ENCODE measurements at places on chromosomes 1 and 21.

GRCh38 chr1:229884765-229885164, 182.3 kb upstream of the GALNT2 start:
- DNase-seq: no peak
- no peak overlapping the region for H3K27ac ChIP-seq
- H3K36me3 ChIP-seq: no peaks in the 10 kb centered on the region
- no peak overlapping the region for H3K4me3 ChIP-seq
- no peaks in the 10 kb centered on the region for H3K4me1 ChIP-seq
- H3K27me3 ChIP-seq: no peaks in the 10 kb centered on the region

GRCh38 chr1:90210633-90211491, 216.0 kb downstream of the ZNF326 start:
- no peaks in the 10 kb centered on the region for H3K36me3 ChIP-seq
- no peak overlapping the region for H3K27ac ChIP-seq
- H3K27me3 ChIP-seq: no peaks in the 10 kb centered on the region
- DNase-seq: no peak
- H3K4me3 ChIP-seq: no peak overlapping the region

GRCh38 chr1:111618961-111619634, 491 bp upstream of the RAP1A start:
- H3K36me3 ChIP-seq: no peaks in the 10 kb centered on the region
- peak overlapping the region; percentile 95 for H3K4me3 ChIP-seq
- no peaks in the 10 kb centered on the region for H3K27me3 ChIP-seq
- H3K4me1 ChIP-seq: peaks cover 75% of the 10 kb centered on the region

- no peak overlapping the region for H3K27ac ChIP-seq
- H3K36me3 ChIP-seq: no peaks in the 10 kb centered on the region
- no peak overlapping the region for H3K4me3 ChIP-seq
- no peak for DNase-seq
Observed at GRCh38 chr1:3125546-3126368, 56.8 kb downstream of the PRDM16 start.

DNA sequence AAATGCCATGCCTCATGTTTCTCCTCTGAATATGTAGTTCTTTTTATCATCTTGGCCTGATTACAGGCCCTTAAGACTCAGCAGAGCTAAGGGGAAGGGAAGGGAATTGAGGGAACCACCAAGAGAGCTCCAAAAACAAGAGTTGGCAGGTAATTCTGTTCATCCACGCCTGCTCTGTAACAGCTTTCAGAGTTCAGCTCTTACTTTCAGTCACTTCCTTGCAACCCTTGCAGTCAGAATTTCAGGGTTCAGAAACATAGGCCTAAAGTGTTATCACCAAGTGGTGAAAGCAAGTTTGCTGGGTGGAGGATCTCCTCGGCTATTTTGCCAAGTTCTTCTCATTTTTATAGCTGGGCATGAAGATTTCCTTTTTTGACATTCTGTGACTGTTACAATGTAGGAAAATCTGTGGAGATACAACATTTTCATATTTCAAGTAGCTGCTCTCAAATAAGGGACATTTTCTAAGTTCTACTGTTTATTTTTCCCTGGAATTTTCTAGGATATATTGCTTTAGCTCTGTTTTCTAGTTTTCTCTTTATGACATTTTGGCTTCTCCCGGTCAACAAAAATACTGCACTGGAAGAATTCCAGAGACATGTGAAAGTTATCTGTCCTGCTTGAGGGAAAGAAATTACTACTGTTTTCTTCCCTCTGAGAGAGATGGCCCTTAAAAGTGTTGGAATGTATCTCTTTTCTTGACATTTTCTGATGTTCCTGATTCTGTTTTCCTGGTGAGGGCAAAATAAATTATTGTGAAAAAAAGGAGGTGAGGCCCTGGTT, 251.8 kb upstream of the ST6GALNAC5 start:
- no peaks in the 10 kb centered on the region for H3K27me3 ChIP-seq
- H3K4me1 ChIP-seq: no peaks in the 10 kb centered on the region
- DNase-seq: no peak
- no peak overlapping the region for H3K4me3 ChIP-seq
- no peaks in the 10 kb centered on the region for H3K36me3 ChIP-seq

DNA sequence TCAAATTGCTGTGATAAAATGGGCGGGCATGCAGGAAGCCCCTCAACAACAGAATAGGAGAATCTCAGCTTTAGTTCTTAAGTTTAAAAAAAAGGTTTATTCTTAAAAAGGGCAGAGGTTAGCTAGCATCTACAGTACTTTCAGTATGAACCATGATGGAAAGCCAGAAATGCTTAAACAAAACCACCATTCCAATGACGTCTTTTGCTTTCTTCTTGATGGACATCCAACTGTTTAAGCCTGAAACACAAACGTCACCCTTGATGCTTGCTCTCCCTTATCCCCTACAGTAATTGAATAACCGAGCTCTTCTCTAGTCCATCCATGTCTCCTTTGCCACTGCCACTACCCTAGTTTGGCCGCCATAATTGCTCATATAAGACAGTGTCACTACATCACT, 25.7 kb downstream of the TAF5L start:
- H3K4me3 ChIP-seq: no peak overlapping the region
- no peaks in the 10 kb centered on the region for H3K27me3 ChIP-seq
- no peak overlapping the region for H3K27ac ChIP-seq

GRCh38 chr1:20983297-20983889, 193.3 kb downstream of the EIF4G3 start:
- no peak for DNase-seq
- no peak overlapping the region for H3K4me3 ChIP-seq
- no peak overlapping the region for H3K27ac ChIP-seq
- H3K27me3 ChIP-seq: no peaks in the 10 kb centered on the region
- no peaks in the 10 kb centered on the region for H3K36me3 ChIP-seq
- no peaks in the 10 kb centered on the region for H3K4me1 ChIP-seq

DNA sequence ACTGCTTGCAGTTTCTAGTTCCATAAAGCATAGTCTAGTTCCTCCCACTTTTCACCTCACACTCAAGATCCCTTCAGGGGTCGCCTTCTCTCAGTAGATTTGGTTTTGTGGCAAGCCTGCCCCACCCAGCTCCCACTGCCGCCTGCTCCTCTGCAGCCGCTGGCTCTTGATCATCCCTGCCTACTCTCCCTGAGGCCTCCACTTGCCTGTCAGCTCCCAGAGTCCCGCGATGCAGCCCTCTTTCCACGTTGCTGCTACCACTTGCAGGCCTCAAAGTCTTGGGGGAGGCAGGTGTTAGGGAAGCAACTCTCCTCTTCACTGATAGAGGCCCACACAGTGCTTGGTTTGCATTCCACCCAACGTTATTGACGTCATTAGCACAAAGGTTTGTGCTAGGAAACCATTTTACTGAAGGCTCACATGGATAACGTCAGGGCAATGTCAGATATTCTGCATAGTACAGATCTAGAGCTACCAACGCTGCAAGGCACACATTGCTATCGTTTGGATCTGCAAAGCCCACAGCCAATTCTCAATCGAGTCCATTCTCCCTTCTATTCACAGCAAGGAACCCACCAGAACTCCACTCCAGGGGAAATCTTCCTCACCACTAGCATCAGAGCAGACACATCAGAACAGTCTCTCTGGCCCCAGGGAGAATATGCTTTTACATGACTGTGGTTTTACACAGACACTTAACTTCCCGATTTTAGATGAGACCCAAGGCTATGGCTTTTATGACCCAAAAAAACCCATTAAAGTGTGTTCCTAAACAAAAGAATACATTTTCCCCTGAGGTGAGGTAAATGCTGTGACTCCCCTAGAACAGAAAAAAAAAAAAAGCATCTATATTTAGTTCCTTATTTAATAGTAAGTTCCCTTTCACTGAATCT, 519.5 kb upstream of the CAMK1G start:
- H3K36me3 ChIP-seq: no peaks in the 10 kb centered on the region
- no peak overlapping the region for H3K4me3 ChIP-seq
- no peak overlapping the region for H3K27ac ChIP-seq
- no peaks in the 10 kb centered on the region for H3K27me3 ChIP-seq

DNA sequence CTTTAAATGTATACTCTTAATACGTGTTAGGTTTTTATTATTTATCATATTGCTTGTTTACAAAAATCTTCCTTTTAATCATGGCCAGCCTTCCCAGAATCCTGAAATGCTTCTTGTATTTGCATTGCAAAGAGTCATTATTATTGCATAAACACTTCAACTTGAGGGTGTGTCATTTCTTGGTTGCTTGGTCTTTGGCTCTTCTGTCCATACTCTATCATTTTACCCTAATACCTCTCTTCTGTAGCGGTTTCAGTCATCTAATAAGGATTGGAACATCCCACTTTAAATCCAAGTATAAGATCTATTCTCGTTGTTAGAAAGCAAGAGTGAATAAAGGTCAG, 200.6 kb upstream of the CACYBP start:
- peaks cover 17% of the 10 kb centered on the region for H3K4me1 ChIP-seq
- peak overlapping the region; percentile 89 for H3K4me3 ChIP-seq
- no peaks in the 10 kb centered on the region for H3K27me3 ChIP-seq
- H3K36me3 ChIP-seq: no peaks in the 10 kb centered on the region
- peak overlapping the region; percentile 82 for H3K27ac ChIP-seq

GRCh38 chr21:31897311-31897710, 24.5 kb downstream of the HUNK start:
- H3K4me3 ChIP-seq: no peak overlapping the region
- peaks cover 6% of the 10 kb centered on the region for H3K4me1 ChIP-seq
- H3K27me3 ChIP-seq: no peaks in the 10 kb centered on the region
- DNase-seq: no peak

- DNase-seq: no peak
- no peaks in the 10 kb centered on the region for H3K27me3 ChIP-seq
- peaks cover 4% of the 10 kb centered on the region for H3K4me1 ChIP-seq
- H3K4me3 ChIP-seq: no peak overlapping the region
- H3K27ac ChIP-seq: no peak overlapping the region
Observed at GRCh38 chr1:92909321-92909720, 51.9 kb downstream of the DIPK1A start.

GRCh38 chr1:25669781-25670567, 53.4 kb downstream of the MAN1C1 start:
- no peak for DNase-seq
- H3K4me1 ChIP-seq: peaks cover 87% of the 10 kb centered on the region
- H3K36me3 ChIP-seq: no peaks in the 10 kb centered on the region
- H3K27me3 ChIP-seq: no peaks in the 10 kb centered on the region

DNA sequence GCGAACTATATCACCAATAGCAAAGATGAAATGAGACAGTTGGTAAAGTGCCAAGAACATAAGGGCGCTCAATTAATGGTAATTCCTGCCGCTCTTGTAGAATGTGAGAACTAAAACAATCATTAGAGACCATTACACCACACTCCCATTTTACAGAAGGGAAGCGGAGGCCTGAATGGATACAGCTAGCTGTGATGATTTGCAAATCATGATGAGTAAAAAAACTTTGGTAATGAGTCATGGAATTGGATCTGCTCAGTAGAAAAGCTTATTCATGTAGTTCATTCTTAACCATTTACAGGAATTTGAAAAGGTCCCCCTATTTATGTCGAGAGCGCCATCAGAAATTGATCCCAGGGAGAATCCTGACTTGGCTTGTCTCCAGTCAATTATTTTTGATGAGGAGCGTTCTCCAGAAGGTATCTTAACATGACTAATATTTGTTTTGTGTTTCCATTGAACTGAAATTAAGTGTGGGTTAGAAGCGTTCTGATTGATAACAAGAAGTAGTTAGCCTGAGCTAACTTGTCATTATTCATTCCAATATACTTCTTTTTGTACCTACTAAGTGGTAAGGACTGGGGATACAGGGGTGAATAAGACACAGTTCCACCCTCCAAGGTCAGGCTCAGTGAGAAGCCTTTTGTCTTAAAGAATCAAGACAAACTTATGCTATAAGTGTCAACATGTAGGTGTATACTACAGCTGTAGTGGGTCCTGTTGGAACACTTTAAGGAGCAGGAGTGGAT, 812 bp downstream of the TTC4 start:
- DNase-seq: no peak
- H3K4me3 ChIP-seq: peak overlapping the region; percentile 99
- H3K27ac ChIP-seq: peak overlapping the region; percentile 66

- H3K4me3 ChIP-seq: no peak overlapping the region
- H3K36me3 ChIP-seq: no peaks in the 10 kb centered on the region
- DNase-seq: no peak
- H3K4me1 ChIP-seq: no peaks in the 10 kb centered on the region
- H3K27me3 ChIP-seq: no peaks in the 10 kb centered on the region
Observed at GRCh38 chr1:231493421-231494185, 34.9 kb upstream of the TSNAX start.

DNA sequence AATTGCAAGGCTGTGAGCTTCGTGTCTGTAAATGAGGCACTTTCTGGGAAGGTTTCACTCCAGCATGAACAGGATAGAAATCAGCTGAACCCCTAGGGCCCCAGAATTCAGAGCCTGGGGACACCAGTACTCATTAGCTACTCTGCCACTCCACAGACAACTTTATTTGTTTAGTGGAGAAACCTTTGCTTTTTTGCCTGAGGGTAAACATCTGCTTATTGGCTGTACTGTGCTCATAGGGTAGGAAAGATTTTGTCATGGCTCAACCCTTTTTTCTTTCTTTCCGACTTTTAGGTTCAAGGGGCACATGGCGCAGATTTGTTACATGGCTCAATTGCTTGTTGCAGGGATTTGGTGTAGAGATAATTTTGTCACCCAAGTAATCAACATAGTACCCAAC, 138.4 kb upstream of the BACE2 start:
- H3K4me1 ChIP-seq: no peaks in the 10 kb centered on the region
- no peak overlapping the region for H3K4me3 ChIP-seq
- H3K27ac ChIP-seq: no peak overlapping the region

- H3K36me3 ChIP-seq: no peaks in the 10 kb centered on the region
- peaks cover 13% of the 10 kb centered on the region for H3K27me3 ChIP-seq
- H3K4me3 ChIP-seq: no peak overlapping the region
- no peaks in the 10 kb centered on the region for H3K4me1 ChIP-seq
Observed at GRCh38 chr1:22362626-22363402, 88.8 kb upstream of the ZBTB40 start.

DNA sequence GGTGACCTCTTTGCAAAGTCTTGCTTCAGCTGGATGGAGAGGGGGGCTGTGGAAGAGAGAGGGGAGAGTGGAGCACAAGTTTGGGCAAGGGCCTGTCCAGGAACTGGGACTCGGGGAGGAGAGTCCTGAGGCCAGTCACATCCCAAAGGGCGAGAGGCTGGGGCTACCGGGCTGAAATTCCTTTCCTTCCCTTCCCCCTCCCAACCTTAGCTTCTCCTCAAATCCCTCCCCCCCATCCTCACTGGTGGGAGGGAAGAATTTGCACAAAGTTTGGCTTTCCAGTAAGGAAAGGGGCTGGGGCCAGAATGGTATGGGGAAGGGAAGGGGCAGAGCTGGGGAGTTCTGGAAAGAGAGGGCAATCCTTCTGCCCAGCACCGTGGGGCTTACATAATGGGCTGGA, 854 bp downstream of the CNTN2 start:
- H3K4me1 ChIP-seq: no peaks in the 10 kb centered on the region
- no peak for DNase-seq
- no peaks in the 10 kb centered on the region for H3K36me3 ChIP-seq
- no peak overlapping the region for H3K4me3 ChIP-seq
- no peak overlapping the region for H3K27ac ChIP-seq
- peaks cover 31% of the 10 kb centered on the region for H3K27me3 ChIP-seq

GRCh38 chr1:178502330-178502714, 5.6 kb upstream of the CLEC20A start:
- H3K27ac ChIP-seq: no peak overlapping the region
- H3K4me3 ChIP-seq: no peak overlapping the region
- no peaks in the 10 kb centered on the region for H3K4me1 ChIP-seq
- no peaks in the 10 kb centered on the region for H3K36me3 ChIP-seq
- H3K27me3 ChIP-seq: no peaks in the 10 kb centered on the region

Measured in CD8-positive, alpha-beta memory T cell (primary cell).